ENCODE measurements at places on chromosomes 11 and 22. TPM values are rescaled to one million over a fixed set of nuclear protein-coding genes. Genes with fewer than 3 reads are reported as not detected.

The KRTAP5-2 gene
- not detected for total RNA-seq

The NPTXR gene
- total RNA-seq = 12.6 TPM

The SRPRA gene
- total RNA-seq = 122 TPM

The MAP6 gene
- total RNA-seq = 17.8 TPM
